ENCODE measurements at places on chromosomes 7 and 10.

GRCh38 chr7:148379677-148380076 lies 210.9 kb upstream of the C7orf33 start:
- DNase-seq, result no peak

DNA sequence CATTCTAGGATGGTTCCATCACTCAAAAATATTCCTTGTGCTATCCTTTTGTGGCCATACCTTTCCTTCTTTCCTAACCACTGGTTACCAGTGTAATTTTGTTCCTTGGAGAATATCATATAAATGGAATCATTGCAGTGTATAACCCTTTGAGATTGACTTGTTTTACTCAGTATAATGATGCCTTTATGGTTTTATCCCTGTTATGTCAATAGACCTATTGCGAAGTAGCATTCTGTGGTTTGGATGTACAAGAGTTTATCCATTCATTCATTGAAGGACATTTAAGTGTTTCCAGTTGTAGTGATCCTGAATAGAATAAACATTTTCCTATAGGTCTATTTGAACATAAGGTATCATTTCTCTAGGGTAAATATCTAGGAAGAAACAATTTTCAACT lies 54.2 kb downstream of the RBM33 start:
- DNase-seq, result no peak

DNA sequence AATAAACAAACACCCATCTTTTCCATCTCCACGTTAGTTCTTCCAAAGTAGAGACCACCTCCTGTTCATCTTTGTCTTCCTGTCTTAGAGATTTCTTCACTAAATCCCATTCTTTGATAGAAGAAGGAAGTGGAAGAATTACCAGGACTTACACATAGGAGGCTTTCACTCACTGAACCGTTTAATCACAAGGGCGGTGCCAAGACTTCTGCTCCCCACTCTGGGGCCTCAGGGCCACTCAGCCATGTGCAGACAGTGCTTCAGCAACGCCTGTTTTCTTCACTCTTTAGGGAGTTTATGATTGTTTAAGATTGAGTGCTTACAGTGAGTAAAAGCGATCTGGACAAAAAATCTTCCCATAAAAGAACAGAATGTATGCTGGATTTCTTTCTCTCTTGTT lies 63.9 kb upstream of the SORCS3 start:
- no peak for DNase-seq

DNA sequence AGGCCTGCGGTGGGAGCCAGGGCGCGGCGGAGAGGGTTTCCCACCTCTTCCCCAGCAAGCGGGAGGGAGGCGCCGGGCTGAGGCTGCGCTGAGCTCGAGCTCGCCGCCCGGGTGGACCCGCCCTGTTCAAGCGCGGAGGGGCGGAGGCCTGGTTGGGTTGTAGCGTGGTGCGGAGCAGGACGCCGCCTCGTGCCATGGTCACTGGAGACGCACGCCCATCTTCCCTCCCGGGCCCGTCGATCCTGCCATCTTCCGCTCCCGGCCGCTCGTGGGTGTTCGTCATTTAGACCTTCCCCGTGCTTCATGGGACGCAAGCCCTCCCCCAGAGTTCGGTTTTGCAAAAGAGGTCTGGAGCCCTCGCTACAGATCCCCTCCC lies 9.3 kb upstream of the EN2 start:
- no peak for DNase-seq

GRCh38 chr7:106114716-106115383 lies 2.7 kb upstream of the SYPL1 start:
- no peak for DNase-seq

GRCh38 chr10:92242910-92243671 lies 47.8 kb downstream of the CPEB3 start:
- no peak for DNase-seq

DNA sequence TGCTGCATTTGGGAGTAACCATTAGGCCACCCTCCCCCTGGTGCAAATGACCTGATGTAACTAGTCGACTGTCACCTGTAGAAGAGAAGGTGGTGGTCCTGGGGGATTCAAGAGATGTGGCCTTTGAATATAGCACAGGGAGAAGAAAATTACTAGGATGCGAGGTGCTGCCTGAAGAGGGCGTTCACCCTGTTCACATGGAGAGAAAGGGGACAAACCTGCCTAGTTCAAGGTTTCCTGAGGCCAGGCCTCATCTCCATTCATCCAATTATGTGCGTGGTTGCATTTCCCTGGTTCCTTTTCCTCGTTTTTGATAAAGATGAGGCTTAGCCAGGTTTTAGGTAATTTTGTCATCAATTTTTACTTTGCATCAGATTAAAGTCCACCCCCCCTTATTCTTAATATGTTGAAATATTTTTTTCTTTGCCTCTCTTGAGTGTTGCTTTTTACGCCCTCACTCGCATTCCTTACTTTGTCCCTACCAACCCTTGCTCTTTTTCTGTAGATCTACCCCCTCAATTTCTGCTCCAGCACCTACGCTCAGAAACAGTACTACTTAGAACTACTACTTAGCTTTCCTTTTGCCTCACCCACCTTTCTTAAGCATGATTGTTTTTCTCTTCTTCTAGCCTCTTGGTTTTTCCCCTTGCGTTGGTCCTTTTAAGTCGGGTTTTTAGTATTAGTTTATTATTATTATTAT lies 13.7 kb downstream of the CLCN1 start:
- no peak for DNase-seq

GRCh38 chr10:101157756-101158458 lies 26.8 kb downstream of the TLX1 start:
- no peak for DNase-seq

- DNase-seq, result peak; percentile 47
Measured at GRCh38 chr10:80202934-80203834, 2.2 kb downstream of the ANXA11 start.

DNA sequence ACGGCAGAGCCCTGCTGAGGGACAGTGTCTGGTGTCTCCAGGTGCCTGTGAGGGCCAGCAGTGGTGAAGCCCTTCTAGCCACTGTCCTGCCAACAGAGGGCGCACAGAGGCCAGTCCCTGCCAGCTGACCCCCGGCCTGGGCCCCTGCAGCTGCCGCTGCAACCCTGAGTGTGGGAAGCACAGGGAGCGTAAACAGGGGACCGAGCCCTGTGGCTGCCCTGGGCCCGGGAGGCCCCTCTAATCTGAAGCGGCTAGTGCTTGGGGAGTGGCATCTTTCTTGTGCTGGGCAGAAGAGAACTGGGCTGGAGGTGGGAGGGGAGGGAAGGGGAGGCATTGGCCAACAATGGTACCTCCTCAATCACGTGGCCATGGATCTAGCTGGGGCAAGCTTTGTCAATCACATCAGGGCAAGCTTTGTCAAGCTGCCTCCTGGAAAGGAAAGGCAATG lies 34.6 kb downstream of the TRIM8 start:
- no peak for DNase-seq

DNA sequence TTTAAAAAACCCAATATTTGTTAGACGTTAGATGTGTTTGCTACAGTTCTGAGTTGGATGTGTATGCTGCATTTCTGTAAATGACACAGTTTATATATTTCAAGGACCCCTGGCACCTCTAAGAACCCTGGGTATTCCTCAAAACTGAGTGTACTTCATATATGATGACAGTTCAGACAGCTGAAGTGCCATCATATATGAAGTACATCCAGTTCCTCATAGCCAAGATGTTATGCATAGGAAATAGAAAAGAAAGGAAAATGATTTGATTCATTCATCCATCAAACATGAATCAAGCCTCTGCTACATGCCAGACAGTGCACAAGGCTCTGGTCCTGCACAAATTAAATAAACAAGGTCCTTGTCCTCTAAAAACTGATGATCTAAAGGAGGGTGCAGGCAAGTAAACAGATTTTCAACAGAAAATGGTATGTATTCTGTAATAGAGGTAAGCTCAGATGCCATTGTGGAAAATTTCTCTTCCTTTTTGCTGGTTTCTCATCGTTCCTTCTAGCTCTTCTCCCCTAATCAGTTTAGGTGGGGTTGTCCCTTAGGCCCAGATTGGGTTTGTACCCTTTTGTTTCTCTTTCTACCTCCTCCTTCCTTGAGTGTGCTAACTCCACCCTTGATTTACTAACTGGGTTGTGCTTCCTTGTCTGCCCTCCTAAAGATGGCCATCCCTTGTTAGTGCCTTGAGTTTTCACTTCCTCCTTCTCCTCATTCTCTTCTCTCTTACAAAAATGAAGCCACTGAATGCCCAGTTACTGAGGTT lies 25.3 kb upstream of the SMIM30 start:
- no peak for DNase-seq

GRCh38 chr10:51879238-51879637 lies 179.8 kb upstream of the CSTF2T start:
- DNase-seq, result no peak

GRCh38 chr7:9189703-9190102 lies 756.3 kb downstream of the NXPH1 start:
- no peak for DNase-seq

Data from effector memory CD4-positive, alpha-beta T cell (primary cell).